Suppressor macrophage treated with lipopolysaccharide for 1 hour (primary cell): ENCODE measurements at places on chromosomes 5 and 9.

DNA sequence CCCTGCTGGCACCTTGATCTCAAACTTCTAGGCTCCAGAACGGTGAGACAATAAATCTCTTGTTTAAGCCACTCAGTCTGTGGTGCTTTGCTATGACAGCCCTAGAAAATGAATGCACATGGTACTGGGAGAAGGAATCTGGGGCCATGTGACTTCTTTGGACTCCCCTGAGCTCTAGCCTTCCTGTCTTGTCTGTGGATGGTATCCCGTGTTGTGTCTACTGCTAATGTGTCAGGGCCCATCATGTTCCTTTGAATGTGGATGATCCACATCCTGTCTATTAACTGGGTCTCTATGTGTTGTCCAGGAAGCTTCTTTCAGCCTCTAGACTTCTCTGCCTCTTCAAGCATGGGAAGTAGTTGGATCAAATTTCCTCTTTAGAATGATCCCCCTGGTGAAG lies 25.1 kb downstream of the IL7R start:
- DNase-seq: no peak

- DNase-seq: peak; percentile 78
These were observed 92.3 kb downstream of the LMX1B start for GRCh38 chr9:126705767-126706697.

DNA sequence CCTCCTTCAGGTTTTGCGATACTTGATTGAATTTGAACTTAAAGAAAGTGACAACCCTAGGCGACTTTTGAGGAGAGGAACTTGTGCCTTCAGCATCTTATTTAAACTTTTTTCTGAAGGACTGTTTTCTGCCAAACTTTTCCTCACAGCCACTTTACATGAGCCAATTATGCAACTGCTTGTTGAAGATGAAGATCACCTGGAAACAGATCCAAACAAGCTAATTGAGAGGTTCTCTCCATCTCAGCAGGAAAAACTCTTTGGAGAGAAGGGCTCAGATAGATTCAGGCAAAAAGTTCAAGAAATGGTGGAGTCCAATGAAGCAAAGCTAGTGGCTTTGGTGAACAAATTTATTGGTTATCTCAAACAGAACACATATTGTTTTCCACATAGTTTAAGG lies 40.6 kb downstream of the GAPVD1 start:
- no peak for DNase-seq

DNA sequence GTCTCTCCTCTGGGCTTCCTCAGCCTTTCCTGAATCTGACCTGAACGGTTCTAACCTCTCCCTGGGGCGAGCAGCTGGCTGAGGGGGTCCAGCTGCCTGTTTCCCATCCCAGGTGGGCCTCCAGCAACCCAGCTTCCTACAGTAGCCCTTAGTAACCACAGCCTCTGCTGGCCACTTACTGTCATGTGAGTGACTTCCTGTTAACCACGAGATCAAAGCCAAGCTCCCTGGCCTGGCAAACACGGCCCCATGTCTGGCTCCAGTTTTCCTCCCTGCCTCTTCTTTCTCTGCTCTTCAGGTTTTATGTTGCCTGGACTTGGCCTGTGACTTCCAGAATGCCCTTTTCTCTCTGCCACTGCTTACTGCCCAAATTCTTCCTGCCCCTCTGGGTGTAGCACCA lies 47.2 kb upstream of the DAB2IP start:
- peak; percentile 70 for DNase-seq

- no peak for DNase-seq
These were observed 76.8 kb upstream of the SIMC1 start for GRCh38 chr5:176161431-176161830.

- no peak for DNase-seq
These were observed 93.3 kb downstream of the LIFR start for GRCh38 chr5:38462976-38463633.

DNA sequence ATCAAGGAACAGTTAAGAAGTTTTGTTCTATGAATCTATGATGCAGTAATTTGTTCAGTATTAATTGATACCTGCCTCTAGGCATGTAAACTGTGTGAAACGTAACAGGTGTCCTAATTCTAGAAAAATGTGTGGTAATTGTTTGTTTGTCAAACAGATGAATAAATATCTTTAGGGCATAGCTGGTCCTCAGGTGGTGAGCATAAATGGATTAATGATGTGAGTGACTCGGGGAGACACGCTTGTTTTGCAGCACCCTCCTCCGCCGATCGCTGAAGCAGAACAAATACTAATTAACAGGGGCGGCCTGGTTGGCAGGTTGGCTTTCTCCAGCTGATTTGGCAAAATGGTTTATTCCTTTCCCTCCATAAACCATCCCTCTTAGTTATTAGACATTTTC lies 88.8 kb downstream of the TLE4 start:
- DNase-seq: no peak

GRCh38 chr9:98367923-98368322 lies 112.5 kb upstream of the TBC1D2 start:
- DNase-seq: no peak

- DNase-seq: peak; percentile 17
These were observed 12.1 kb downstream of the JAK2 start for GRCh38 chr9:4997196-4997595.
